Forelimb muscle (tissue), 1 donor: ENCODE measurements at places on chromosomes 2 and 18.

- DNase-seq = no peak
These were observed 69.2 kb upstream of the EPHA4 start for GRCh38 chr2:221641181-221641871.

- no peak for DNase-seq
These were observed 70.0 kb downstream of the SLC25A12 start for GRCh38 chr2:171824086-171824485.

- no peak for DNase-seq
These were observed 152.1 kb downstream of the NCK2 start for GRCh38 chr2:105896765-105897163.

GRCh38 chr2:205474741-205475415 is 207.4 kb upstream of the NRP2 start:
- DNase-seq = no peak

DNA sequence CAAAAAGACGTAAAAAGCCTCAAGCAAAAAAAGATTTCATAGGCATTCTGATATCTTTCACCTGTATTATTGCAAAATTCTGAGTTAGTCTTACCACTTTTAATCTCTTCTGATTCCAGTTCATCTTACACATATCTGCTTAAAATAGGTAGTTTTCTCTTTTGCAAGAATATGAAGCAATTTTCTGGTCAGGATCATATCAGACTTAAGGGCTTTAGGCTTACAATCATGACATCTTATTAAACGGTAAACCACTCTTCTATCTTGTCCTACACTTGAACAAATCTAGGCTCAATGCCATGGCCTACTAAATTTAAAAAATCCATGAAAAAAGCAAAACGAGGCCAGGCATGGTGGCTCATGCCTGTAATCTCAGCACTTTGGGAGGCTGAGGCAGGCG is 50.1 kb upstream of the GAREM1 start:
- no peak for DNase-seq

GRCh38 chr2:227739351-227739750 is 6.3 kb upstream of the SCYGR8 start:
- DNase-seq = no peak

GRCh38 chr2:20668451-20668850 is 1.5 kb downstream of the GDF7 start:
- no peak for DNase-seq

- DNase-seq = no peak
These were observed 190.9 kb upstream of the FOSL2 start for GRCh38 chr2:28201671-28202180.

DNA sequence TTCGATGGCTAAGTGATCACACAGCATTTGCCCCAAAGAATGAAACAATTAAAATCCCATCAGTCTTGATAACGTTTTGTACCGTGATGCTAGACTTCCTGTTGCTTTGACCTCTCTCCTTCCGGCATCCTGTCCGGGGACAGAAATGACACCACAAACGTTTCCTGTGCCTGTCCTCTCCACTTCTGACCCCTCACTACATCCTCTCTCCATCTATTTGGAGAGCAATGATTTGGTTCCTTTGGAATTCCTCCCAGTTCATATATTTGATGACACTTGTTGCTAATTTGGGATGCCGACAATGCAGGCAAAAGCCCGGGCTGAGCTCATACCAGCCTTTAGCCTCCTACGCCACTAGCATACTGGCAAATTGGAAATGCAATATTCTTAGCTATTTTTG is 151.2 kb upstream of the CCDC68 start:
- no peak for DNase-seq

DNA sequence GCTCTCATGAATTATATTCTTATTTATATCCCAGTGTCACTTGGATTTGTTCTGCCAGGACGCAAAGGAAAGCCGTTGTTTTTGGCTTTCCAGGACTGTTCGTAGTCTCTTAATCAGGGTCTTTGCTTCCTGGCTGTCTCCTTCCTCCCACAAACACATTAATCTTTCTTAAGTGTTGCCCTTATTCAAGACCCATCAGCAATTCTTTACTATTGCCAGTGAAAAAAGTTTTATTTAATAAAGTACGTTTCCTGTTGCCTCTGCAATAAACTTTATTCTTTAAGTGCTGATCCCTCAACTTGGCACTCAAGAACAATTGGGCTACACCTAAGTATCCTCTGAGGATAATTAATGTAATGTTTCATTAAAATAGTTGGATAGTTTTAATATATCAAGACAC is 68.3 kb upstream of the CYP20A1 start:
- DNase-seq = no peak

- DNase-seq = no peak
These were observed 255.3 kb upstream of the CCDC68 start for GRCh38 chr18:55214534-55214933.

GRCh38 chr2:20530520-20530919 is 83.6 kb downstream of the RHOB start:
- DNase-seq = no peak
